Stimulated activated CD4-positive, alpha-beta T cell treated with anti-CD3 and anti-CD28 coated beads, Interleukin-1b, Interleukin-23, amount 100 ng/mL, for 1 hour (primary cell): ENCODE measurements at places on chromosomes 3 and 15.

DNA sequence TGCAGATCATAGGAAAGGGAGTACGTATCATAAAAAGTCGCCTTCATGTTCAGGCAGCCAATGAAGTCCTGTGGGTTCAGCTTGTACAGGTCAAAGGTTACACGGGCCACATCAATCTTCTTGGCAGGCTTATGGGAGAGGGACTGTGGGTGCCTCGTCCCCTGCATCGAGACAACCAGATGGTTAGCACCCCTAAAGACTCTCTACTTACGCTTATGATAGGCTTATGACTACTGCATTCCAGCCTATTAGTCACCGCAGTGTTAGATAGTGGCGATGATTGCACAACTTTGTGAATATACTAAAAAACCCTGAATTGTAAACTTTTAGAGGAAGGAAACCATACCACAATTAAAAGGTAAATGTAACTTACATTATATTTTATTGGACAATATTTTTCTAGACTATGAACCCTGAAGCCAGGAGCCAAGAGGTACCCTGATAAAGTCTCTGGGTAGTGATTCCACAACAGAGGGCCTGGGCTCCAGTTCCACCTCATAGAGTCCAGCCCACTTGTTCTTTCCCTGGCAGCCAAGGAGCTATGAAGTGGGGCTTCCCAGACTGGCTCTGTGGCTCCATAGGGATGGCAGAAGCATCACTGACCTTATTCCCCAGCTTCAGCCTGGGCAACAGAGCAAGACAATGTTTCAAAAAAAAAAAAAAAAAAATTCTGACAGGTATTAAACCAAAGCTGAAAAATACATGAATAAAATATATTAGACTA lies 2.5 kb upstream of the FANCD2 start:
- DNase-seq = no peak

DNA sequence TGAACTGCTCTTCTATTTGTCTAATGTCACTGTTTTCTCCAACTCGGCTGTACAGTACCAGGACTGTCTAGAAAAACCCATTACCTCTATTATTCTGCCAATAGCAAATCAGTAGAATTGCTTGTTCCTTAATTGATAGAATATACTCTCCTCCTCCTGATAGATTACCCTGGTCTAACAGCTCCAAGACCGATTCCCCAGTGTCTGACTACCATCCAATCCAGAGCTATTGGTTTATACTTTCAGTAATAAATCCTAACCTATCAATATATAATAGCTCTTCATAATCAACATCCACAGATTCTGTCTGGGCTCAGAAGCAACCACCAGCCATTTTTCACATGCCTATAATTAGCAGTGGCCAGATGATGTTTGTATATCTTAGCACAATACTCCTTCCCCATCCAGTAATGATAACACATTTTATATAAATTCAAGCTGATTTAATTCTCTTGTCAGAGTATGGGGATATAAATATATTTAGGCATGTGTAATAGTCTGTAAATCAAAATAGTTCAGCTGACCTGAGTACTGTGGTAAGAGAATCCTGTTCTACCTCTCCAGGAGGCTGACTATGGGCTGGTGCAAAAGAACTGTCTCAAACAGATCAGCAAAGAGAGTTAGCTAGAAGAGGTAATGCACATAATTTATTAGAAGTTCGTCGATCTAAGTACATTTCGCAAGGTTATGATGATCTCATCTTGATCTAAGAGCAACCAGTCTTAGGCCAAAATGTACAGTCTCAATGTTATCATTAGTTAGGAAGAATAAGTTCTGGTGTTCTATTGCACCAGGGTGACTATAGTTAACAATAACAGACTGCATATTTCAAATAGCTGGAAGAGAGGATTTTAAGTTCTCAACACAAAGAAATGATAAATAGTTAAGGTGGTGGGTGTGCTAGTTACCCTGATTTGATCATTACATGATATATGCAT lies 193.4 kb downstream of the SHOX2 start:
- no peak for DNase-seq

DNA sequence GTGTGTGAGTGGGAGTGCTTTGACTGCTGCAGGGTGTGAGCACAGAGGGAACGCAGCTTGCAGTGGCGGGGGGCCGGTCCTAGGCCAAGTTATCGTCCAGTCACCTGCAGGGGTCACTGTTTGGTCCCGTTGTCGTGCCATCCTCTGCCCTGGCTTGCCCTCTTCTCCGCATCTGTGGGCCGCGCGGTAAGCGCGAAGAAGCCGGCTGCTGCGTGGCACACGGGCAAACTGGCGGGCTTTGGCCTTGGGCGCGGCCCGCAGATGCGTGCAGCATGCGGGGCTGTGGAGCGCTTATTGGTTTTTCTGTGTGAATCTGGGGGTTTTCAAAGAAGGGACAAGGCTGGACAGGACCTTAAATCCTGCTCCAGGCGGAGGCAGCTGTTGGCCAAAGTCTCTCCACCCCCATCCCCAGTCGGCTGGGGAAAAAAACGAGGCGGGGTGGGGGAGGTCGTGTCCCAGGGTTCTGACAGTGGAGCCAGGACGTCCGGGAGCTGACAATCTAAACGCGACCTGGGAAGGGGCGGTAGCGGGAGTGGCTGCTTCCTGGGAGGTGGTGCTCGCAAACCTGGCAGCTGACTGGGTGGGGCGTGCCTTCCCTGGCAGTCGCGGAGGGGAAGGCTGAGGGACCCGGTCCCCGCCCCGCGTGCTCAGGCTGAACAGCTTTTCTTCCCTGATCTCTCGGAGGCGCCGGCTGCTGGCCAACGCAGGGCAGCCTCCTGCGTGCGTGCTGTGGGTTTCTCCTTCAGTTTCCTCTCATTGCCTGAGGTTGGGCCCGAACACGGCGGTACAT lies 39.7 kb upstream of the VEPH1 start:
- no peak for DNase-seq

- no peak for DNase-seq
Observed at GRCh38 chr3:185021256-185021655, 131.6 kb downstream of the C3orf70 start.

GRCh38 chr15:51303462-51303980 lies 34.9 kb downstream of the CYP19A1 start:
- DNase-seq = no peak

DNA sequence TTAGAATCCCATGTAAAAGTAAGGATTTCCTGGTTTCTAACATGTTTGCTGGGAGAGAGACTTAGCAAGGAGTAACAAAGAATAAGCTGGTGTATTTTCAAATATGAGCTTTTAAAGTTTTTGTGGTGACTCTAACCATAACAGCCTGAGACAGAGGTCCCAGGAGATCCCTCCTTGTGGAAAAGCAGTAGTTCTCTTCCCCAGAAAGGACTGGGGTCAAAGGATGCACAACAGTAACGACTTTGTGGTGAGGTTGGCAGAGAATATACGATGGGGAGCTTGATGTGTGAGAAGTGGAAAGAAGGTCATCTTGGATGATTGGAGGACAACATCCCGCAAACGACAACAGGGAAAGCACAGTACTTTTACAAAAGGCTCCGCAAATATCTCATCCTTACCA lies 38.2 kb downstream of the ABHD5 start:
- no peak for DNase-seq

DNA sequence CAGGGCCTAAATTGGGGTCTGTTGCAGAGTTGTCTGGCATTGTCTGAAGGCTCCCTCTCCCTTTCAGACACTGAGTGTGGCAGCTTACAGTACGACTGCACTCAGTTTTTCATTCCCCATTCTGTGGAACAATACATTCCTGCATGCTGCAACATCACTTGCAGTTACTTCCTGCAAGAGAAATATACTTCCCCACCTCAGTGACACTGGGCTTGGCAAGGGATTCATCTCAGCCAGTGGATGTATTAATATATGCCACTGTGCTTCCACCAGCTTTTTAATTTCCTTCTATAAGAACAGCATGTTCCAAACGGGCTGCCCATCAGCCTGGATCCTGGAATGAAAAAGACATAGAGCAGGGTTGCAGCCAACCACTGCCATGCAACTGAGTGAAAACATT lies 23.1 kb downstream of the B3GALNT1 start:
- no peak for DNase-seq

DNA sequence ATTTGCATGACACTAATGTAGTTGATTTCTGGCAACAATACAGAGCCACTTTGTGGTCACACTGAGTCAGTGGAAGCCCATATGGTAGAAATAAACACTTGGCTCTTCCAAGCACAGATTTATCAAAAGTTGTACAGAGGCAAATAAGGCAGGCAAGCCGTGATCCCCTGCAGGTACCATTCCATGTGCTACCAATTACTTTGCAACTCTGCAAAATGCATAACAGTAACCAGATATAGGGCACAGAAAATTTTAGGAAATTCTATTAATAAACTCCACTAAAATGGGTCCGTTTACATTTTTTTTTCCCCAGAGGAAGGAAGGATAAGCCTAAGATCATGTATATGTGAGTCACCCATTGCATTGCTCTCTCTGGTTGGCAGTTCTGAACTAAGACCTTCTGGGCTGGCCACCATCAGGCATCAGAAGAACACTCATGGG lies 103.1 kb upstream of the PTX3 start:
- no peak for DNase-seq

GRCh38 chr3:63047068-63047467 lies 171.9 kb upstream of the CADPS start:
- no peak for DNase-seq

DNA sequence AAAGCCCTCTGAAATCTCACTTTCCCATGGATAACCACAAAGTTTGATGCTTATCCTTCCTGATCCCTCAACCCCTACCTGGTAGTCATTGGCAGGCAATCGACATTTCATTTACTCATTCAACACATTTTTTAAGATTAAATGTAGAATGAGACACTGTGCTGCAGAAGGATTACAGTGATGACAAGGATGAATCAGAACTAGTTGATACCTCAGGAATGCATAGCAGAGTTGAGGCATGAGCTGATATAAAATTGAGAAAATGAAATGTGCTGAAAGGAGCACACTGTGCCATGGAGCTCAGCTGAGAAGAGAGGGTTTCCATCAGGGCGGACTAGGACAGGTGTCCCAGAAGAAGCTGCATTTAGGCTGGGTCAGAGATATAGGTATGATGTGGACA lies 48.9 kb upstream of the ACTL6A start:
- no peak for DNase-seq

GRCh38 chr3:172101107-172101506 lies 61.7 kb downstream of the FNDC3B start:
- DNase-seq = no peak

DNA sequence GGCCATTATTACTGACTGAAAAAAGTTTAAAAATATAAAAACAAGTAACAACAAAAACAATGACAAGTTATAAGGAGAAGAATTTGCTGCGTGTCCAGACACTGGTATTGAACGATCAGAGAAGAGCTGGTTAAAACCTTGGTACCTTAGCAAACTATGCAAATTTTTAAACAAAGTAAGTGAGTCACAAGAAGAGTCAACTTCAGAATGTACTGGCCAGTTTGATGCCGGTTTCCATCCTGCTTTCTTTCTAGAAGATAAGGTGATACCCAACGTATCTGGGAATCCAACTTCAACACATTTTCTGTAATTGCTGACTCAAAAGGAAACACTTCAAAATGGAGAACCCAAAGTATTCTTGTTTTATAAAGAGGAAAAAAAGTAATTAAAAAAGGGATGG lies 49.8 kb downstream of the RUBCN start:
- DNase-seq = no peak

- no peak for DNase-seq
Observed at GRCh38 chr15:78676424-78677110, 35.6 kb upstream of the CHRNB4 start.

GRCh38 chr3:45566196-45566595 lies 28.4 kb upstream of the LIMD1 start:
- no peak for DNase-seq

- no peak for DNase-seq
Observed at GRCh38 chr3:102084006-102084405, 234.7 kb downstream of the NFKBIZ start.

GRCh38 chr3:94132777-94133176 lies 69.9 kb downstream of the NSUN3 start:
- no peak for DNase-seq

GRCh38 chr3:50545781-50546180 lies 21.8 kb downstream of the C3orf18 start:
- DNase-seq = no peak

GRCh38 chr15:42034628-42035434 lies 14.0 kb upstream of the PLA2G4E start:
- no peak for DNase-seq

DNA sequence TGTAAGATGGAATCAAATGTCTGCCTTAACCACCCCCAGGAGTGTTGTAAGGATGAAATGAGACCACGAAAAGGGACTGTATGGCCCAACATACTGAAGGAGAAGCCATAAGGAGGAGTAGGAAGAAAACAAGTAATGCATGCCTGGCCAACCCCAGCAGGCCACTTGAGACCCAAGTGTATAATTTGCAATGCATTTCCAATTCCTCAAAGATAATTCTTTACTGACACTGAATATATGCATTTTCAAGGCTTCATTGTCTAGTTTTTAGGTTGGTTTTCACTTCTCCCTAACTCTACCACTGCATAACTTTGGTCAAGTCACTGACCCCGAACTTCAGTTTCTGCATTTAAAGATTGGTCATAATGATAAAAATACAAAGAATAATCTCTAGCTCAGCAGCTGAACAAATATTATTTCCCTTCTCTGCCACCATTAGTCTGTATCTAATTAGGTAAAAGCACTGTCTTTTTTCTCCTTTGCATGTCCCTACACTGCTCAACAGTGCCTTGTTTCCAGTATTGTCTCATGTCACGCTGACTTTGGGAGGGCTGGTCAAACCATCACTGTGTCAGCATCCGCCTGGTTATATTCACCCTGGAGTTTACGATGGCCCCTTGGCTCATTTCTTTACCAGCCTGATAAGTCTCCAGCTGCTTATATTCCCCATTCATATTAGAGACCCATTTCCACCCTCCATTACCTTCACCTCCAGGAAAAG lies 378.6 kb downstream of the NTRK3 start:
- DNase-seq = no peak

DNA sequence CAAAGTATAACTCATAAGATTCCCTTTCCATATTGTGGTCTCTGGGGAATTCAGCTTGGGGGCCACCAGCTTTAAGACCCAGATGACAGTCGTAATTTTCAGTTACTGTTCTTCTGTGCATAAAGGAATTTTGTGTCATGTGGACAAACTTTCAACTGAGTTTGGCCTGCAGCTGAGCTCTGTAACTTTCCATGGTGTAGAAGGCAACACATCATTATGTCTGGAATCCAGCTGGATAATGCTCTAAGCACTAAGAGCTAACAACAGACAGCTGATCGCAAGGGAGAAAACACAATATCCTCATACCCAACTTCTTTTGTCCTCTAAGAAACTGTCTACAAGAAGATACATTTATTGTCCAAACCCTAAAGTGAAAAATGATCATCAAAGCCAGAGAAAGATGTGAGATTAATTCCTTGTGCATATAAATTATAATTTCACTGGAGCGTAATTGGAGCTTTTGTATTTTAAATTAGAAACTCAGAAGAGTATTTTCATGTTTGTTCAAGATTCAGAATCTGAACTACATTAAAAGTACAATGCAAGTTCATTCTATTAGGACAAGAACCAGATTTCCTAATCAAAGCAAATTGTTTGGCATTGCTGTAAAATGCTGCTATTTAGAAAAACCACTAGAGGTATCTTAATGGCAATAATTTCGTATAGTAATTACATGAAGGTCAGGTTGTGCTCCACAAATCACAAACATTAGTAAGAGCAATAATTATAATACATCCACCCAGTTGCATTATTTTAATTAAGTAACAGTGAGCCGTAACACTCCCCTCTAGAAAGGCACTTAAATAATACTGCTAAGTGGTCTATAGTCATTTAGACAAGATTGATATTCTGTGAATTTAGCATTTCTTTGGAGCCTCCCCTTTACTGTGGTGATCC lies 218.8 kb downstream of the ATP8B4 start:
- DNase-seq = no peak
